ENCODE measurements at places on chromosomes 7 and 10. TPM values are rescaled to one million over a fixed set of nuclear protein-coding genes. Genes with fewer than 3 reads are reported as not detected.

EN2 gene
- not detected for total RNA-seq

NEUROD6 gene
- total RNA-seq: not detected

- no peak for DNase-seq
Observed at GRCh38 chr10:22491931-22492615, 146.8 kb downstream of the SPAG6 start.

- no peak for DNase-seq
Observed at GRCh38 chr7:115471891-115472290, 550.0 kb downstream of the MDFIC start.

GRCh38 chr7:135386181-135386580, 123.7 kb downstream of the CNOT4 start:
- DNase-seq: no peak

GRCh38 chr10:118760265-118760664, 5.5 kb upstream of the CACUL1 start:
- peak; percentile 29 for DNase-seq

DNA sequence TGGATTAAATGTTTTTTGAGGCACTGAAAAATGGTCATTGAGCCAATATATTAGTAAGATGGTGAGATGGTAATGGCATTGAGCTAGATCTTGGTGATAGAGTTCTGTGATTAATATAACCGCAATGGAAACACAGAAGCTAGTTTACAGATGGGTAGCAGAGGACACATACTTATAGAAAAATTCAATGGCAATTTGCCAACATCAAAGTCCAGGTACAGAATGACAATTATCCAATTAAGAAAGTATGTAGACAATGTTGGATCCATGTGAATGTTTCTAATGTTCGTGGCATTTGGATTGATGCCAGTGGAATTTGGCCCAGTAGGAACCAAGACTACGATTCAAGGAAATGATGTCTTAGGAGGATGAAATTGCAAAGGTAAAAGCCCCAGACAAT, 187.8 kb downstream of the GNAT3 start:
- DNase-seq: no peak

- DNase-seq: no peak
Observed at GRCh38 chr7:80232979-80233724, 98.5 kb downstream of the GNAI1 start.

GRCh38 chr10:127102176-127102575, 94.2 kb downstream of the INSYN2A start:
- DNase-seq: no peak

DNA sequence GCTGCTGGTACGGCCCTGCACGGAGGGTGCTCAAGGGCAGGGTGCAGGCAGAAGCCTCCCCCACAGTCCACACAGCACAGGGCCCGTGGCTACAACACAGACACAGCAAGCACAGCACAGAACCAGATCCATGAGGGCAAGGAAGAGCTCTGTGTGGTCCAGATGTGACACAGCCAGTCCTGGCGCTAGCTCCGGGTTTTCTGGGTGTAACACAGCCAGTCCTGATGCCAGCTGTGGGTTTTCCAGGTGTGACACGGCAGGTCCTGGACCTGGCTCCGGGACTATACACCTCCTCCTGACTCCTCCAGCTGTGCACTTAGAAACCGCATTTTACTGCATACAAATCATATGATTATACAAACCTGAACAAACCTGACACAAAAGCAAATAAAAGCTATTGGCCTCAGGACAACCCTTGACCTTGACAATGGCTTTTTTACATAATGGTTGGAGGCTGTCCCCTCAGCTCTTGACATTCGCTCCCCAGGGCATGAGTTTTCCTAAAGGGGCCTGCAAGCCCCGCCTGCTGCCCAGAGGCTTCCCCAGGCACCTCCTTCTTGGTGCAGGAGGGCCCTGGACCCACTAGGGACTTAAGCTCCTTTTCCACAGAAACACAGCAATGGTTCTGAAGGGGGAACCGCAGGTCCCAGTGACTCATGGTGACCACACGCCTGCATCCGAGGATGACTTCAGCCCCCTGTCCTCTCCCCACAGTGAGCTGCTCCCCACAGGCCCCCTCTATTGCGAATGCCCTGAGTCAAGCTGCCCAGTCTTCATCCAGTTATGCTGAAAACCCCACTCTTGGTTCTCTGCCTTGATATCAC, 209.6 kb downstream of the PTPRN2 start:
- no peak for DNase-seq
